Stimulated activated CD4-positive, alpha-beta T cell treated with anti-CD3 and anti-CD28 coated beads, Interleukin-1b, Interleukin-23, amount 100 ng/mL, for 1 hour (primary cell): ENCODE measurements at places on chromosomes 3 and 15.

GRCh38 chr15:42059661-42060476 is 34.5 kb downstream of the PLA2G4D start:
- DNase-seq: peak; percentile 36

- DNase-seq: no peak
Observed at GRCh38 chr15:30940359-30940758, 36.6 kb downstream of the FAN1 start.

DNA sequence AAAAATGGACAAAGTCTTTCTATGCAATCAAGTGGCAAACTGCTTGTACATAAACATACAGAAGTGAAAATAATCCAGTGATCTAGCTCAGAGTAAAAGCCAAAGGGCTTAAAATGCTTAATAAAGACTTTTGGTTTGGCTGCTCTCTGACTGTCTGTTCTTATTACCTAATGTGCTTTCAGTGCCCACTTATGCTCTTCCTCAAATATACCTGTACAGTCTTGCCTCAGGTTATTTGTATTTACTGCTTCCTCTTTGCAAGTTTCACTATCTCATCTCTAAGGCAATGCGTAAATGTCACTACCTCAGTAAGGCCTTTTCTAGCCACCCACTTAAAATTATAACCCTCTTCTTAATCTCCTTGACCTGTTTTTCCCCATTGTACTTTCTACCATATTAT is 171.8 kb downstream of the EPHA6 start:
- no peak for DNase-seq

- DNase-seq: no peak
Observed at GRCh38 chr3:152555666-152556291, 279.2 kb upstream of the P2RY1 start.

- DNase-seq: no peak
Observed at GRCh38 chr3:120797857-120798256, 55.3 kb downstream of the GTF2E1 start.

GRCh38 chr3:171881251-171881650 is 38.1 kb downstream of the TMEM212 start:
- no peak for DNase-seq

- no peak for DNase-seq
Observed at GRCh38 chr15:58793862-58794261, 22.8 kb downstream of the MINDY2 start.

GRCh38 chr3:51975852-51976549 is 1.1 kb downstream of the ABHD14A start:
- no peak for DNase-seq

DNA sequence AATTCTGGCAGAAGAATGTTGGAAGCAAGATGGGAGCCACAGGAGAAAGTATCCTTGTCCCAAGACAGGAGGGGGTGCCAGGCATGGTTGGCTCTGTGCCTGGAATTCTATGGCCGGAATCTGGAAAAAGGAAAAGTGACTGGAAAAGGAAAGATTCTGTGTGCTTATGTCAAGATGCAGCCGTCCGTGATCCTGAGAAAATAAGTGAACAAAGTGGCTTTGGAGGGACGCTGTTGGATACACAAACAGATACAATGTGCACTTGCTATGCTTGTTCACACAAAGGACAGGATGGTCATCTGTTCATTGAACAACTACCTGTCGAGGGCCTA is 28.5 kb upstream of the MUC20 start:
- DNase-seq: no peak
